ENCODE measurements at places on chromosomes 6 and 20.

DNA sequence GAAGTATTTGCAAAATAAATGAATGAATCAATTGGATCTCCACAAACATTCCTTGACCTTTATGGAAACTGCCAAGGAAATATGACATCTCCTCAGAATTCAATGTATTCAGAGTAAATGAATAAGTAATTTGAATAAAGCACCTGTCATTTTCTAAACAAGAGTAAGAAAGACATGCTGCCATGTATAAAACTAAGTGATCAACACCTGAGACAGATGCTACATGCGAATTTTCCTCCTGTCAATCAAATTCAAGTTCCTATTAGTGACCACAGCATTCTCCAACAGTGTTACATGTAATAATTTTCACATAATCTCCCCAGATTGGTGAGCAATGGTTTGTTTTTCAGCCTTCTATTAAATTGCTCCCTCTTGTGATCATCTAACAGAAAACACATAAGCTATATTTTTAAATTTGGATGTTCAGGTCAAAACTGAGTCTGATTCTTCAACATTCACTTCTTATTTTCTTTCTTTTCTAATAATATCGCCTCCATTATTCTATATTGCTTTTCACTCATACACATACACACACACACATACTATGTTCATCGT, 163.2 kb upstream of the RNF217 start:
- DNase-seq: no peak

DNA sequence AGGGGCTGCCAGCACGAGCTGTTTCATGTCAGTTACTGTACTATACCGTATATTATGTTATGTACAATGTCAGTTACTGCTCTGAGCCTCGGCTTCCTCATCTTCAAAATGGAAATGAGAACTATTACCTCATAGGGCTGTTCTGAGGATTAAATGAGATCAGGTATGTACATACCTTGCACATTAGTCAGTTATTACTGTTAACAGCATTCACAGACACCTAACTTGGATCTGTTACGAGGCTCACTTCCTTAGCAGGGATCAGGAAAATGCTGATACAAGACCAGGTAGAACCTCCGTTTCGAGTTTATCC, 69.7 kb upstream of the TBC1D7 start:
- DNase-seq: peak; percentile 5

- no peak for DNase-seq
These were observed 55.5 kb downstream of the NCOA3 start for GRCh38 chr20:47557218-47557617.

GRCh38 chr20:48236000-48236970, 451.0 kb upstream of the SULF2 start:
- DNase-seq: no peak

DNA sequence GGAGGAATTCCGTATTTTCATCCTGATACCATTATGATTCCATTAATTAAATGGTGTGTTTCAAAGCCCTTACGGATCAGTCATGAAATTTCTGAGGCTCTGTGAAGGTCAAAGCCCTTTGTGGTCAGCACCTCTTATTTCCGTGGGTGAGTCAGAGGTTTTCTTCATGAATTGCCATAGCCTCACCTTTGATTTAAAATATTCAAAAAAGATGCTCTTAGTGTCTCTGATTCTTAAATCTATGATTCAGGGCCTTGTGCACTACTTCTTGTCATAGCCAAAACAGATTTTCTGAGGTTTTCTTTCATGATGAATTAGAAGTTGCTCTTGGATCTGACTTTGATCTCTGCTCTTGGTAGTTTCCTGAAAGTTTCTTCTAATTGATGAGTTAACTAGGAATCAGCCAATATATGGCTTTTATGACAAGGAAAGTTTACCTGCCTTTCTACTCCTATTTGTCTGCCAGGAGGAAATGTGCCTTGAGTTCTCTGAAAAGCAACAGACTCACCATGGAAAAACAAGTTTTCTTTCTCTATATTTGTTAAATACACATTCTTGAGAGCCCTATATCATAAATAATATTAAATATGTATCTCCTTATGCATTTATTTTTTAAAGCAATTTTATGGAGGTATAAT, 613.0 kb downstream of the UTRN start:
- no peak for DNase-seq

DNA sequence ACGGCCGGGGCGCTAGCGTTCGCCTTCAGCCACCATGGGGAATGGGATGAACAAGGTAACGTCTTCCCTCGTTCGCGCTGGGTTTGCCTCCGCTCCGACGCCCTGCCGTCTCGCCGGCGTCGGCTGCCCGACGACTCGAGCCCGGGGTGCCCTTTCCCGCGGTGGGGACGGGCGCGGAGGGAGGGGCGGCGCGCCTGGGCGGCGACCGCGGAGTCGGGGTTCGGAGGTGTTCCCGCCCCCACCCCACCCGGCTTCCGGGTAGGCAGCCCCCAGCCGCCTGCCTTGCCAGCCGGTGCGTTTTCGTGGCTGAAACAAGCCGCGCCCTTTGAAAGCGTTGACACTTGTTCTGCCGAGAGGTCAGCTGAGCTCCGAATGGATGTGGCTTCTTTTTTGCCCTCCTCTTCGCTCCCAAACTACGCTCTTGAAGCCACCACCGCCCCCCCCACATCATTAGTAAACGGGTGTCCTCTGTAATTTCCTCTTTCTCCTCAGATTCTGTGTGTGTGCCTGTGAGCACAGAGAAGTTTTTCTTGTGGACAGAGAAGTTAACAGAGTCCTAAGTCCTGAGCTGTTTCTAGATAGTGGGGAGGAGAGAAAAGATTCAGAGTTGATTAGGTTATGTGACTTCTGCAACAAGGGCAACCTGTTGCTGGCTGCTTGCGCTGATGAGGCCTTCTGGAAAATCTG, 362 bp downstream of the DUSP22 start:
- DNase-seq: no peak

Data from AML-193 (cell line).